Kasumi-1 (cell line): ENCODE measurements at places on chromosomes 4 and X.

DNA sequence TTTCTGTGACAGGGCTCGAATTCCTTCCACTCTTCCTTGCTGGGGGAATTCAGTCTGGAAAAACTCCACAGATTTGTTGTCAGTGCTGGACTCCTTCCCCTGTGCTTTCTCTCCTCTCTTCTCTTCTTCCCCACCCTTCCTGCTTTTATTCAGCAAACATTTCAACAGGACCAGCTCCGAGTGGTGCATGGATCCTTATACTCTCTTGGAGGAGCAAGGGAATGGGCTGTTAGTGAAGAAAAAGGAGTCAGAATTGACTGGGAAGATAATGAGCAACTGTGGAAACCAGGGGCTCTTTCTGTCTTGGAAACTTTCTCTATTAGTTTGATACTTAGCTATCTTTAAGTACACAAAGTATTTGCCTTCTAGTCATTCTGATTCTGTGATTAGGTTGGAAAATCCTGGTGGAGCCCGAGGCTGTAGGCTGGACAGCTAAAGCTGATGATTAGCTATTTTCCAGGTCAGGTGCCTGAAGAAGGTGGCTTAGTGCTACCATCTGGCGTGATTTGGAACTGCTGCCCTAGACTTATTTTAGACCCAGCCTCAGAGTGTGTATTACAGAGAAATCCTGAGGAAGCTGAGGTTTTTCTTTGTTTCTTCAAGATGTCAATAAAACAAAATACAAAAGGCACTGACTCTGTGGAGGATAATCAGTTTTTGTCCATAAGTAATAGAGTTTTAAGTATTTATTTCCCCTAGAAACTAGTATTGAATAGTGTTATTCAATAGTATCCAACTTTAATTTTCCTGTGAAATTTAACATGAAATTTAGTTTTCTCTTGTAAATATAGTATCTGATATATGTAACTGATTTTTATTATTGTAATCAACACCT lies 38.4 kb downstream of the NAP1L5 start:
- peak; percentile 55 for DNase-seq

DNA sequence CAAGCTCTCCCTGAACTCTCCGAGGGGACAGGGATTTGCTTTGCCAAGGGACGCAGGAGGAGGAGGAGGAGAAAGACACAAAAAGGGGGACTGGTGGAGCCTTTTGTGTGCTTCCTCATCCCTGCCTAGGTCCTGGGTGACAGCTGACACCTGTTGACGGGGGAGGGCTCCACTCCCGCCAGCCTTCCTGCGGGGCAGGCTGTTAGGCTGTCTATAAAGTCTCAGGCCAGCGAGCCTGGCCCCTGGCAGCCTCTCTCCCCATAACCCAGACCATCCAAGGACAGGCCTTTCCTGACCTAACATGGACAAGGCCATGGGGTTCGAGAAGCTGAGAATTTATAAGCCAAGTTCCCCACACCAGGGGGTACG lies 832 bp upstream of the EVC2 start:
- no peak for DNase-seq

- DNase-seq, result peak; percentile 75
Measured at GRCh38 chr4:8427761-8428287, 12.7 kb downstream of the ACOX3 start.

- no peak for DNase-seq
Measured at GRCh38 chr4:108361446-108361820, 192.7 kb upstream of the LEF1 start.
